Anterior cingulate cortex (tissue), 58 donors: ENCODE measurements at places on chromosomes 7 and 10.

- no peak for DNase-seq
Measured at GRCh38 chr7:148838905-148839304, 45.2 kb downstream of the EZH2 start.

- no peak for DNase-seq
Measured at GRCh38 chr10:7606951-7607404, 59.8 kb downstream of the ITIH5 start.

- DNase-seq: no peak
Measured at GRCh38 chr7:36034020-36034419, 119.0 kb upstream of the EEPD1 start.

DNA sequence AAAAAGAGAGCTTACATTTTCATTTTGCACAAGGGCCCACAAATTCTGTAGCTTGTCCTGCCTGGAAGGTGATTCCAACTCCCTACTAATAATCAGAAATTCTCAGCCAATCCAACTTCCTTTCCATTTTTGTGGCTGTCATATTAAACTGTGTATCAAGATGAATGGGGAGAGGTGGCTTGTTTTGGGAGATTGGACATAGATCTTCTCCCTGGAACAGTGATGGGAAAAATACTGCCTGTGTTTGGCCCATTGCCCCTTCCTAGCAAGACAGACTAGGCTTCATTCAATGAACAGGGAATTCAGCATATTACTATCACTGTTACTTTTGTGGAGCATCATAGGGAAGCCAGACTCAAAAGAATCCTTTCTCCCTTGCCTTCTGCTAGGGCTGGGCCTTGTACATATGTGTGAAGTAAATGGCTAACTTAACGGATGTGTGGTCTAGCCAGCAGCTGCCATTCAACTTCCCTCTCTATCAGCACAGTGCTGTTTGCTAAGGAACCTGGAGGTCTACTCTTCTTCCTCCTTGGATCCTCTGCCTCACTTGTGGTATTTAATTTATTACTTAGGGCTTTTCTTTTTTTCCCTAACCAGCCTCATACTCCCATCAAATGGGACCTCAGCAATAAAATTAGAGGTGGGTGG is 326.0 kb downstream of the BICC1 start:
- no peak for DNase-seq

- DNase-seq: no peak
Measured at GRCh38 chr7:68279827-68280400, 1283.3 kb downstream of the TYW1 start.

- no peak for DNase-seq
Measured at GRCh38 chr7:7157887-7158271, 24.5 kb upstream of the C1GALT1 start.

DNA sequence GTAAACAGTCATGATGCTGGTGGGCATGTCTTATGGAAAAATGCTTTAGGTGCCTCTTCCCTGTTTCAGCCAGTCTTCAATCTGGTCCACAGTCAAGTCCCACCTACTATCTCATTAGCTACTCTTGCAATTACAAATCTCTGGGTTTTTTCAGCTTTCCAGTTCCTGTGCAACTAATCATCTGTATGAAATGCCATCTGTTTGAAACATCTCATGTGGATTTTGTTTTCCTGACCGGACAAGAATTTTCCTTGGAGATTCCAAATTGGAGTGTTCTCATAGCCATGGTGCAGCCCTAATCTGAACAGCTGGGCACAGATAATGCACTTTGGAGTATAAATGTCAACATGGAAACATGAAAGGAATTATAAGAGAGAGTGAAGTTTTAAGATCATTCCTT is 41.3 kb upstream of the CALN1 start:
- no peak for DNase-seq

DNA sequence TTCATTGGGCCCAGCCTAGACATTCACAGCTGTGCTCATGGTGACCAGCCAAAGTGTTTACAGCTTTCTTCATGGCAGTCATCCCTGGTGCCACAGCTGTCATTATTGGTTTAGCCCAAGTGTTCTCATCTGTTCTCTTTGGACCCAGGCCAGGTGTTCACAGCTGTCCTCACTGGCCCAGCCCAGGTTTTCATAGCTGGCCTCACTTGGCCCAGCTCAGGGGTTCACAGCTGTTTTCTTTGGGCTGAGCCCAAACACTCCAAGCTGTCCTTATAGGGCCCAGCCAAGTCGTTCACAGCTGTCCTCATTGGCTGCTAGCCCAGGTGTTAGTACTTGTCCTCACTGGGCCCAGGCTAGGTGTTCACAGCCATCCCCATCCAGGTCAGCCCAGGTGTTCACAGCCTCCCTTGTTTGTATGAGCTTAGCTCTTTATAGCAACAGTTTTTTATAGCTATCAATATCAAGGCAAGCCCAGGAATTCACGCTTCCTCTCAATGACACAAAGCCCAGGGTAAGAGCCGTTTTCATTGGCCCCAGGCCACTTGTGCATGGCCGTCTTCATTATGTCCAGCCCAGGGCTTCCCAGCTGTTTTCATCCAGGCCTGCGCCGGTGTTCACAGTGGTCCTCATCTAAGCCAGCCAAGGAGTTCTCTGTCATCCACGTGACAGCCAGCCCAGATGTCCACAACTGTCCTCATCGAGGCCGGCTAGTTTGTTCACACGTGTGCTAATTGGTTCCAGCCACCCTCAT is 11.6 kb downstream of the FRG2B start:
- no peak for DNase-seq

- DNase-seq: no peak
Measured at GRCh38 chr7:43511029-43511428, 71.9 kb upstream of the STK17A start.

DNA sequence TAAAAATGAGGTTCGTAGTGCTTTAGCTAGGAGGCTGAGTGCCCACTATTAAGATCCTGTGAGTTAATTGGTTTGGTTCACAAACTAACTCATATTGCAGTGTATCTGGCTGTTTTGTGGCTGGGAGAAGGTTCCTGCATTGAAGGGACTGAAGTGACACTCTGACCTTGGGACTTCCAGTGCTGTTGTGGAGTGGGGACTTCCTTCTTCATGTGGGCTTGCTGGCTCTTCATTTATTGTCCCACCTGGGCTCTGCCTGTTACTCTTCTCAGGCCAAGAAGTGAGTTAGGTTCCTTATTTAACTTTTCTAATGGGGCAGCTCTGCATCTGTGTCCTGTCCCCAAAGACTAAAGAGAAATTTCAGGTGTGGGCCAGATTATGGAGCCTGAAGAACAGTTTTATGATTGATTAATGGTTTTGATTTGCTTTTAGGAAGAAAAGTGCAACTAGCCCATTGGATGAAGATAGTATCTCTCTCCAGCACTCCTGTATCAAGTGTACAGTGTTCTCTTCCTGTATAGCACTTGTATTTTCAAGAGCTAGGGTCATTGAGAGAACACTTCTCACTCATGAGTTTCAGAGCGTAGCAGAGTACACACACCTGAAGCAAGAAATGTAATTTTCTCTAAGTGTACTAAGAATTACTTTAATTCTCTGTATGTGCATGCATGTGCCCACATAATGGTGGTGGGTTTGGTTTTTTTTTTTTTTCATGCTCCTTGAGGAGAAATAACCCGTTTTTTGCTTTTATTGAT is 54.8 kb downstream of the AUTS2 start:
- no peak for DNase-seq

- DNase-seq: no peak
Measured at GRCh38 chr7:84073186-84073875, 121.3 kb downstream of the SEMA3A start.

- DNase-seq: no peak
Measured at GRCh38 chr10:73968098-73968521, 29.8 kb upstream of the VCL start.

- no peak for DNase-seq
Measured at GRCh38 chr7:148523550-148523949, 67.0 kb upstream of the C7orf33 start.

GRCh38 chr10:89644691-89644966 is 413 bp downstream of the PANK1 start:
- DNase-seq: peak; percentile 40

GRCh38 chr7:40805361-40805760 is 670.6 kb downstream of the SUGCT start:
- no peak for DNase-seq

DNA sequence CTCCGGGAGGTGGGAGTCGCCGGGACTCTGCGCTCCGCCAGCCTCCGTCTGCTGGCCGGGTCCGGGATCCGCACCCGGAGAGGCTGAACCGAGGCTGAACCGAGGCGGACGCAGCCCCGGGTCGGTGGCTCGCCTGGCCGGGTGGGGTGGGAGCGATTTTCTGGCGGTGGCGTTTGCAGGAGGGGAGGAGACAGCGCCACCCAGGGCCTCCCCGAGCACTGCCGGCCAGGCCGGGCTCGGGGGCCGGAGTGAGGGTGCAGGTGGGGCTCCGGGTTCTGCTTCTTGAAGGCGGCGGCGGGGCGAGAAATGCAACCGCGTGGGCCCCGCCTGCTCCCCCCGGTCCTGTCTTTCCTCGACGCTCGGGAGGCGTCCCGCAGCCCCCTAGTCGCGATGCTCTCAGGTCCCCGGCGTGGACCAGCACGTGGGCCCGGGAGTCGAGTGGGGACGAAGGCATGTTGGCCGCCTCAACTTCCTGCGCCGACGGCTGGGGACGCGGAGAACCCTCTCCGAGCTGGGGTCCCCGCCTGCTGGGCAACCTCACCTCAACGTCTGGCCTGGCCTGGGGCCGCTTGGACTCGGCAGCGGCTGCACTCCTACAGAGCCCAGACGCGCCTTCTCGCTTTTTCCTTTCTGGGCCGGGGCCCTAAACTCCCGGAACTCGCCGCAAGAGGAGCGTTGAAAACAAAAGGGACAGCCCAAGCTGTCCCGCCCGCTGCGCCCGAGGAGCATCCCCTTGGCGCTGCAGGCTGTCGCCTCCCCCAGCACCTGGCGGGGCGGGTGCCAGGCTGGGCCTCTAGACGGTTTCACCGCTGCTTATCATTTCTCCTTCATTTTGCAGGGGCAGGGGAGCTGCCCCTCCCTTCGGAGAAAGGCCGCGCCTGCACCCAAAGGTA is 25.2 kb upstream of the VAX1 start:
- no peak for DNase-seq

DNA sequence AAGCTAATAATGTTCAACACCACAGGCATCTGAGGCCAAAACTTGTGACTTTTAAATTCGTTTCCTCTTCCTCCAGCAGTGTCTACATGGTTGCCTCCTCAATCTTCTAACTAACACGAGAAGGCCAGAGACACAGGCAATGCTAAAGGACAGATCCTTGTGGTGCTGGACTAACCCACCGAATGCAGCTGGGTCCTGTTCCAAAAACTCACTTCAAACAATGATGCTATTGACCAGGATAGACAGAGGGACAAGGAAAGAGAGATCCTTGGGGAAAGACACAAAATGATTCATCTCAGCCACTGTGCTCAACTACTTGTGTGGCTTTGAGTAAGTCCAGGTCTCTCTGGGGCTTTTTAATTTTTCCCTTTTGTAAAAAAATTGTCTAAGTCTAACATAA is 107.6 kb downstream of the KCNMA1 start:
- DNase-seq: no peak

DNA sequence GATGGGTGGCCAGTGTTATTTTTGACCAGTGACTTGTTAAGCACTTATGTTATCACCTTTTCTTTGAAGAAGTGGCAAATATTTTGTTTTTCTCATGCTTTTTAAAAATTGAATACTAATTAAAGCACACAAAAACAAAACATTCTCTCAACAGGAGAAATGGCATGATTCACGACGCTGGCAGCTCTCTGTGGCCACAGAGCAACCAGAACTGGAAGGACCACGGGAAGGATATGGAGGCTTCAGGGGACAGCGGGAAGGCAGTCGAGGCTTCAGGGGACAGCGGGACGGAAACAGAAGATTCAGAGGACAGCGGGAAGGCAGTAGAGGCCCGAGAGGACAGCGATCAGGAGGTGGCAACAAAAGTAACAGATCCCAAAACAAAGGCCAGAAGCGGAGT is 6.2 kb upstream of the KIFBP start:
- DNase-seq: no peak

DNA sequence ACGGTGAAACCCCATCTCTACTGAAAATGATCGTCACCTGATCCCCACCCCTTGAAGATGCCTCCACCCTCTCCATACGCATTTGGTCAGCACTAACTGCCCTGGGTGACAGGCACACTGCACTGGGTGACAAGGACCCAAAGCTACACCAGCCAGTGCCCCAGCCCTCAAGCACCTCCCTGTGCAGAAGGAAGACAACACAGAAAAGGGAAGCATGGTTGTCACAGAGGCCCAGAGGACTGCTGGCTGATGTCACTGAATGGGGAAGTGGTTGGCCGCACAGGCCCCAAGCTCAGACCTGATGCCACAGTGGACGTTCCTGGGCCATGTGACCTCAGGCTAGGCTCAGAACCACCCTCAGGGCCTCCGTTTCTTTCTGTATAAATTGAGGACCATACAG is 4.2 kb upstream of the PILRA start:
- peak; percentile 29 for DNase-seq

GRCh38 chr7:77247206-77247850 is 47.7 kb upstream of the FGL2 start:
- DNase-seq: peak; percentile 31

- DNase-seq: no peak
Measured at GRCh38 chr7:72183835-72184234, 228.3 kb downstream of the CALN1 start.

- DNase-seq: no peak
Measured at GRCh38 chr7:91657483-91658071, 222.9 kb downstream of the MTERF1 start.

- no peak for DNase-seq
Measured at GRCh38 chr7:74266191-74266963, 12.2 kb upstream of the RFC2 start.

DNA sequence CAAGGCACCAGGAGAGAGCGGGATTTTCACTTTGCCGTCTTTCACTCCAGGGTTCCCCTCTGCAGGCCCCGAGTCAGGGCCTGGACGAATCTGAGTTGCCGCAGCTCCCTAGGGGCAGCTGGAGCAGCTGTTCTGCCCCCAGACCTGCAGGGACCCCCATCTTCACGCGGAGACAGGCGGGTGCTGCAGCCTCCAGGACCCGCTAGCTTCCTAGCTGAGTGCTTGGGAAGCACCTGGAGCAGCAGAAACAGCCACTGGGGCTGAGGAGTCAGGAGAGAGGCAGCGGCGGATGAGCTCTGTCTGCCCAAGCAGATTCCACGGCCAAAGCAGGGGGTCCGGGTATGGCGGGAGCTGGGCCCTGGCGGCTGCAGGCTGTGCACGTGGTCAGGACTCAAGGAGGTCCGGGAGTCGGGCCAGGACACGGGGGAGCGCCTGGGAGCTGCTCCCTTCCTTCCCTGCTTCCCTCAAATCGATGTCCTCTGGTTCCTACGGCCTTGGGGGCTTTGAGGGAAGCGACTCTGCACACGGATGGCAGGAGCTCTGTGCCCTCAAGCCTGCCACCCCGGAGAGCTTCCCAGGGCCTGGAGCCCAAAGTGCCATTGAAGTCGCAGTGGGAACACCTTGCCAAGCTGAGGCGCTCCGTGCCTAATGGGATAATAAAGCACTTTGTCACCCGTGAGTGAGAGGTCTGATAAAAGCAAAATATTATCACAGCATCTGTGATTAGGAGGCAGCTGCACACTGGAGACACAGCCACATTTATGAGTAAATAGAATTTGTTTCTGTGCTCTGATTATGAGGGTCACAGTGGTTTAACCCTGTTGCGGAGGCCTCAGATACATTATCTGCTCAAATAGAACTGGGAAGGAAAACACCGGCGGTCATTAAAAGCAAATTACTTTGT is 17.2 kb downstream of the MNX1 start:
- no peak for DNase-seq
